Right hindlimb (tissue), 1 donor: ENCODE measurements at places on chromosomes 5 and 9.

DNA sequence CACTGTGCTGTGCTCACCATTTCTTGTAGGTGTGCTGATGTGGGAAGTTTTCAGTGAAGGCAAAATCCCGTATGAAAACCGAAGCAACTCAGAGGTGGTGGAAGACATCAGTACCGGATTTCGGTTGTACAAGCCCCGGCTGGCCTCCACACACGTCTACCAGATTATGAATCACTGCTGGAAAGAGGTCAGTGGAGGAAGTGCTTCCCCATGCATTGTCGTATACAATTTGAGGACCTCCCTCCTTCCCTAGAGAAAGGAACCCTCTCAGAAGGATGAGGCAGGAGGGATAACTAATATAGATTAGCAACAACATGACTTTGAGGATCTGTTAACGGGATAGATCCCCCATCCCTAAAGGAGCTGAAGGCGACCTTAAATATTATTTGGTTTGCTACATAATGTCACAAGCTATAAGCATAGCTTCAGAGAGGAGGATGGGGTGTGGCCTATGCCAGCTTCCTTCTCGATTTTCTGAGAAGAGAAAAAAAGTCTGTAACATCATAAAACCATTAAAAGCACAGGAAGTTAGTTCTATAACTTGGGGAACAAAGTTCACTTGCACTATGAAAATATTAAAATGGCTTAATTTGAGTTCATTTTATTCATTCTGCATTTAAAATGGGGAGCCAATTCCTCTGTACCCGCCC, 17.0 kb upstream of the CYFIP2 start:
- DNase-seq, result no peak

DNA sequence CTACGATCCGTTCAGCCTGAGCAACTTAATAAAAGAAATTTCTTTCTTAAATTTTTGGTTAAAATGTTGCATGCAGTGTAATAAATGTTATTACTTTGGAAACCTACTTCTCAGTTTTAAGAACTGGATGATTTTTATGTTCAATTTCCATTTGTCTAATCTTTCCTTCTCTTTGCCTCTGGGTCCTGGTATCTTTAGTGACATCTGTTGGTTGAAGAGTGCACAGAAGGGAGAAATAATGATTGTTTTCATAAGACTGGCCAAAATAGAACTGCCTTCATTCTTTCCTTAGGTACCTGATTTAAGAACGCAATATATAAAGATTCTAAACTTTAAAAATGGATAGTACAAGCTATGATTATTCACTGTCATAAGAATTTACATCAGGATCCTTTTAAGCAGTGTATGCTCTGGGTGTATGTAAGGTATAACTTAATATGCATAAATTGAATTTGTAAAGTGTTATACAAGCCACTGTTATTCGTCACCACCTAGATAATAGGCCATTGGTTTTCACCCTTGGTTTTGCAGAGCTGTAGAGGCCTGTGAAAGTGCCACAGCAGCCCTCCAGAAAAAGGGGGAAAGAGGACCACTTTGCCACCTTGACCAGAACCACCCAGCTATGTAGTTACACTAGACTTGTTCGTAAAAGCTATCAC, 82.8 kb upstream of the TLX3 start:
- DNase-seq, result no peak

GRCh38 chr5:100595152-100595811, 60.1 kb downstream of the FAM174A start:
- peak; percentile 72 for DNase-seq

GRCh38 chr5:53173083-53173482, 63.5 kb upstream of the MOCS2 start:
- no peak for DNase-seq

DNA sequence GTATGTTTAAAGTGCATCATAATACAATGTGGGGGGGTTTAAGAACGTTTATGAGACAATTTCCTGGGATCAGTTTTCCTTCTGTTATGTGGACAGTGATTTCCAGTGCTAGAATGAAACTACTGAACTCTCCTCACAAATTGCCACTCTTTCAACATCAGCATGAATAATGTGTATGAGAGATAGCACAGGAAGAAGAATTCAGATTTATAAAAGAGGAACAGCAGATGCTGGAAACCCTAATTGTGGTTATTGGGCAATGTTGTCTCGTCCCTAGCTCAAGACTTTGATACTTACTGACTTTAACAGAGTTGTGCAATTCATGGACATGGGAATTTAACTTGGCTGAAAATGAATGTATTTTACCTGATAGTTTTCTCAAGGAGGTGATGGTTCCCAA, 410.8 kb upstream of the MEF2C start:
- DNase-seq, result no peak

- no peak for DNase-seq
Measured at GRCh38 chr5:136518814-136519213, 153.5 kb upstream of the TRPC7 start.

GRCh38 chr9:38389313-38389712, 3.2 kb upstream of the ALDH1B1 start:
- DNase-seq, result no peak

GRCh38 chr9:69001921-69002320, 12.0 kb downstream of the PRKACG start:
- no peak for DNase-seq

DNA sequence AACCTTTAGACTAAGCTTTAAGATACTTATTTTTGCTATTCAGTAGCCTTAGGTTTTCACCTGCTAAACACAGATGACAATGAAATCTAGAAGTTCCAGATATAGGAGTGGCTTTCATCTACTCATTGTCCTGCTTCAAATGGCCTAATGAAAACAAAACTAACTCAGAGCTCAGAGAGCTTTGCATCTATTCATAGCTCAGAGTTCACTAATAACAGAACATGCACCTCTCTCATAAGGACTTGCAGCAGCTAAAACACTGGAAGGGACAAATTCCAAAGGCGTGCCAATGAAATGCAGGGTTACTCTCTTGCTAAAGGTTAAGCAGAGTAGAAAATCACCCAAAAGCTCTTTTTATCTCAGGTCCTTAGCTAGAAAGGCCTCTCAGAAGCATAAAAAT, 29.0 kb downstream of the SLC31A2 start:
- no peak for DNase-seq

- DNase-seq, result no peak
Measured at GRCh38 chr9:111728617-111729366, 65.9 kb downstream of the SHOC1 start.

- DNase-seq, result no peak
Measured at GRCh38 chr9:4148231-4148561, 151.7 kb downstream of the GLIS3 start.

DNA sequence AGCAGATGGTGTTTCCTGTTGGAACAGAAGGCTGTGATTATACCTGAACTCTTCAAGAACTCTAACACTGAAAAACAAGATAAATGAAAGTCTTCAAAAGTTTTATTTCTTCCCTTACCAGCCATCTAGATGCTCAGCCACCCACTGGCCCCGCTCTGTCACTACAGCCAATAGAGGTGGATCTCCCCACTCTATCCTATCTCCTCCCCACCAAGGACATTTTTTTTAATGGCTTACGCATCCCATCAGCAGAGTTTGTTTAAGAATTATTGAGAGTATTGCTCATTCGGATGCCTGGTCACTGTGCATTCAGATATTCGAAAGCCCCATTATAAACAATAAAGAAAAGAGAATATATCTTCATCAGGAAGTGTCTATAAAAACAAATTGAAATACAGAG, 159.4 kb downstream of the RASEF start:
- DNase-seq, result no peak

GRCh38 chr9:136700304-136700703, 12.1 kb upstream of the DIPK1B start:
- DNase-seq, result no peak

DNA sequence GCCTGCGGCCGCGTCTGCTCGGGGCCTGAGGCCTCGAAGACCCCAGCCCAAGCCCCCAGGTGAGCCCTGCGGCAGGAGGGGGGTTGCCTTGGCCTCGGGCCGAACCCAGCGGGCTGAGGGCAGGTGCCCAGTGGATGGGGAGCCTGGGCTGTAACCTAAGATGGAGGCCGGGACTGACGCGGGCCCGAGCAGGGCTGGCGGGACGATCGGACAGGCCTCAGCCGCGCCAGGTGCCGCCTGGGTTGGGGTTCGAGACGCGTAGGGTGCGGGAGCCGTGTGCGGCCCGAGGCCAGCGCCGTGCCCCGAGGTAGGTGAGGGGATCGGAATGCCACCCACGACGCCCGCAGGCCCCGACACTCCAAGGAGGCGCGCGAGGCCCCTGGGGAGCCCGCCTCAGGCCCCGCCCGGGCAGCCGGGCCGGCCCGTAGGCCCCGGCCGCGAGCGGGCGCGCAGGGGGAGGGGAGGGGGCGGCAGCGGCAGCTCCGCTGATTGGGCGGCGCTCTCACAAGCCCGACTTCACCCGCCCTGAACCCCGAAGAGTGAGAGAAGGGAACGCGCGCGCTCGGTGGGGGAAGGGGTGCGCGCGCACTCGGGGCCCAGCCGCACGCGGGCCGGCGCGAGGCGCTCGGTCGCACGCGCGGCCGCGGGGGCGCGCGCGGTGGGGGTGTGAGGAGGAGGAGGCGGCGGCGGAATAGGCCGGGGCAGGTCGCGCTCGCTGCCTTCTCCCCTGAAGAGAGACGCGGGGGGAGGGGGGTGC, at the start of gene NSD1:
Gene NSD1, plus strand, starts transcription at position 678 of the 757 bp plus-strand sequence. CDS start 1,331 bp downstream, outside the sequence.
- DNase-seq, result peak; percentile 95

DNA sequence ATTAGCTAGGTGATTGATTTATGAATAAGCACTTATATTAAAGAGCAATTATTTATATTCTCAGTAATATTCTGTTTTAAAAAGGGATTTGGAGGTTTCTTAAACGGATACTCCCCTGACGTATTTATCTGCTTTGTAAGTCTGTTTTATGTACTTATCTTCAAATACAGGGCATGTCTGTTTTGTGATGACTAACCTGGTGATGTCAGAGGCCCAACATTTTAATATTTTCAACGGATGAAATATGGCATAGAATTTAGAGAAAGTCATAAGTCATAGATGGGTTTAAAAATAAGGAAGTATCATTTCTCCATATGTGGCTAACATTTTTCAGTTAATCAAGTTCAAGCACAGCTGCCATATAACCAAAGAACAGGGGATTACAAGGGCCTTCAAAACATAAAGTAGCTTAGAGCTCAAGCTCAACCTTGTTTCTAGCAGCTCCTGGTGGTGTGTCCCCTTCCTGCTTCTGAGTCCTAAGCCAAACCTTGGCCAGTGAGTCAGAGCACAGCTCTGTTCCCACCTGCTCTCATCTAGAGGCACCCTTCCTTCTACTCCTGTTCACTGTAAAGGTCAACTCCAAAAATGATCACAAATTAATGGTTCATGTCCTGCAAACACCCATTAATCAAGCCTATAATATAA, 131.4 kb downstream of the OXCT1 start:
- no peak for DNase-seq

DNA sequence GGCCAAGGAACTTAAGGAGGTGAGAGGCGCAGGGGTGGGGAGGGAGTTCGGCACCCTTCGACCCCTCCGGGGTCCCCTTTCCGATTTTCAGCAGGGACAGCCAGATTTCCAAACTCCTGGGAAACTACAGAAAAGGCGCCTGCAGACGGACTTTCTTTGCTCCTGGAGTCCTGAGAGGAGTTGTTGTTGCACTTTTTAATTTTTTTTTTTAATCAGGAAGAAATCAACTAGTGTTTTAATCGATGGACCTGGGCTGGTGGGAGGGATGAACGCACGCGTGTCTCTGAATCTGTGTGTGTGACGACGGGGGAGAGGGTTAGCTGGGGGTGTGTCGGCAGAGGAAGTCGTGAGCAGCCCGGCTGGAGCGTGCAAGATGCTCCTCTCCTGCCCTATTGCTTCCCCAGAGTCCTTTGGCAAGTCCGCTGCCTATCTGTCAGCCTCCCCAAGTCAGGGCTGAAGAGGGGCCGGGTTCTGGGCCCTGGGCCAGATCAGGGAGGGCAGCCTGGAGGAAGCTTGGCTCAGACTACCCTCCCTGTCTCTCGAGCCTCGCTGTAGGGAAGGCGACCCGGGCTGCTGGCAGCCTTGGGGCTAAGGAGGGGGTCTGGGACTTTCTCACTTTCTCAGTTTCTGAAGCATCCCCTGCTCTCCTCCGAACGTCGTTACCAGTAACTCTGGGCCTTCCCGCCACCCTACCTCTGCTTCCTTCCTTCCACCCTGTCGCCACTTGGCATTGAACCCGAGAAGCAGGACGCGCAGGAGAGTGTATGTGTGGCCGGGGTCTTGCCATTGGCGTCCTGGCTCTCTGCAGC, 731 bp downstream of the PRR16 start:
- DNase-seq, result peak; percentile 67

GRCh38 chr9:123395276-123395688, 39.3 kb downstream of the CRB2 start:
- peak; percentile 69 for DNase-seq

DNA sequence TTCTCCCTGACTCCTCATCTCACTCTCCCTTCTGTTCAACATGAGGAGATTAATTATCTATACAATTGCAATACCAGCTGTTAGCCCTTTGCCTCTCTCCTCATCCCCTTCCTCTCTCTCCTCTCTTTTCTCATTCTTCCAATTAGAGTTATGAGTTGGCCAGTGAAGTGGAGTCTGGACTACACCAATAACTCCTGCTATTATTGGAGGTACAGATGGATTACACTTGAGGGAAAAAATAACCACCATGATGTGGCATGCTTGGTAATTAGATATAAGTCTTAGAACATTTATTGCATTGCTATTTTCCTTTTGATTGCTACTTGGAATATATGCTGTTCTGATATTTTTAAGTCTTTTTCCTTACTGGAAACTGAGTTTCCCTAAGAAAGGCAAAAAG, 159.2 kb downstream of the FRMD3 start:
- no peak for DNase-seq

DNA sequence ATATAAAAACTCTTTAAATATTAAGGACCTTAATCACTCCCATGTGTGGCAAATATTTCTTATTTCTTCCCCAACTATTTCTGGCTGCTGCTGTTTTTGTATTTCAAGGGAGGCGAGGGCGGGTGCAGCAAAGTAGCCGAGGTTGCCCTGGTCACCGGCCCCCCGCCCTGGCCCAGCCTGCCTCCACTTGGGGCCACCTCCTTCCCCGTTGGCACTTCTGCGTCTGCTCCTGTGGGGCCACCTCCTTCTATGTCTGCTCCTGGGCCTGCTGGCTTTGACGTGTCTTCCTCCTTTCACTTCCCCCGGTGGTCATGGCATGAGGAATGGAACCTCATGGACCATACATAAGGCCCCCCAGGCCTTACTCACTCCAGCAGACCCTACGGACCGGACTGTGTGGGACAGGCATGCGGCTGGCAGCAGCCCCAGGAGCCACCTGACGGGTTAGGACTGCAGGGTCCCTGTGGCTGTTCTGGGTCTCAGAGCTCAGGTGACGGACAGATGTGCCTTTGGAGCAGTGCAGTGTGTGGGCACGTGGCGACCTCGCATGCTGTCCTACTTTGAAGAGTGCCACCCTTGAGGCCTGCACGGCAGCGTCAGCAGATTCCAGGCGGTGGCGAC, 5.8 kb upstream of the ENTPD8 start:
- no peak for DNase-seq

DNA sequence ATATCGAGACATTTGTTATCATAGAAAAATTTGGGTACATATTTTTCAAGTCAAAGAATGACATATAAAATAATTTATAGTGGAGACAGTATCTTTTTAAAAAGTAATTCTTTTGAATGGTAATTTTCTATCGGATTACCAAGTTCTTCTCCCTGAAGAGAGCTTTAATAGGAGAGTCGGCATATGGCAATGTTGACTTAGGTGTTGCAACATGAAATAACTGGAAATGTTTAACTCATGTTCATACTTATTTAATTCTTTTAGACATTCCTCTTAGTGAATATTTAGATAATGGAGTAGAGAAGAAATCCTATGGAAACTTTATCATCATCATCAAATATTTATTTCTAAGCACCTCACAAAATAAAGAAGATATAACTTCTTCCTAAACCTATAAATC, 118.2 kb upstream of the CTNND2 start:
- DNase-seq, result no peak

GRCh38 chr5:139637438-139638089, 10.6 kb upstream of the CXXC5 start:
- DNase-seq, result peak; percentile 93
